ENCODE measurements at places on chromosomes 1 and 21.

DNA sequence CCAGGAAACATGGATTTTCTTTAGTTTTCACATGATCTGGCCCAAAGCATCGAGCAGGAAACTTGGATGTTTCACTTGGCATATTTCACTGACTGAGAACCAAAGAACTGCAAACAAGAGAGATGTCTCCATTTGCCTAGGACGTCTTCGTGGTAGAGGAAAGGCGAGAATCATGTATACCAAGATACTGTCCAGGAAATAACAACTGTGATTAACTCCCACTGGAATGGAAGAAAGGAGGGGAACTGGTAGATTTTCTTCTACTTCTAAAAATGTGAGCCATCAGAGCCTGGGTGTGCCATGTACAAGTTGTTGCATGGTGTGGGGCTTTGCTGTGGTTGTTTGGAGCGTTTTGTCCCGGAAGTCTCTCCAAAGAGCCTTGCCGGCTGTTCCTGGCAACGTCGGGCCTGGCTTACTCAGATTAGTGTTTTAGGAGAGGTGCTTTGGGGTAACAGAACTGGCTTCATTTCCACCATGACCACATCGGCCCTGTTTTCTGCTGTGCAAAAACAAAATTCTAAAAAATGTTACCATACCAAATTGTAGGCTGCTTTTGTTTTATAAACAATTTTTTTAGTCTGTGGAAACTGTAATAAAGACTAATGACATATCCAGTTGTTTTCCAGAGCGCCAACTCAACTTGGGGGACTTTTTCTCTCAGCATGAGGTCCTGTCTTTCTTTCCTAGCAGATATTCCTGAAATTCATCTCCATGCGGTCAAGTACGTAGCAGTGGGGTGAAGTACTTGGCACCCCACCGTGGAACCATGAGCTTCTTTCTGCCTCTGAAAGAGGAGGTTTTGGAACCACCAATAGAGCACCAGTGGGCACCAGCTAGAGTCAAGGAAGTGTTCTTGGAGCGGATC, 118.3 kb downstream of the TM2D1 start:
- DNase-seq: no peak

DNA sequence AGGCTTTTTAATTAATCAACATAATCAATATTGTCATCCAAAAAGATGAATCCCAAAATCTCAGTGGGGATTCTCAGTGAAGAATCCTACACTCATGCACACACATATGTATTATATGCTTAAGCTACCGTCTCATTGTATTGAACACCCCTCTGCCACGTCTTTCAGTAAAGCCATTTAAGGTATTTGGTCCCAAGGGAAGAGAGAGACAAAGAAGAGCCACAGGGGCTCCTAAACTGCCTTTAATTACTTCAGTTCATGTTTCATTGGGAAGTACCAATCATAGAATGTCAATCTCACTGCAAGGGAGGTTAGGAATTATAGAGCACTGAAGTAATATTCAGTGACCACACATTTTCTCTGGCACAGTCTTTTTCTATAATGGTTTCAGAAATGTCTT, 388.6 kb upstream of the NEGR1 start:
- no peak for DNase-seq

DNA sequence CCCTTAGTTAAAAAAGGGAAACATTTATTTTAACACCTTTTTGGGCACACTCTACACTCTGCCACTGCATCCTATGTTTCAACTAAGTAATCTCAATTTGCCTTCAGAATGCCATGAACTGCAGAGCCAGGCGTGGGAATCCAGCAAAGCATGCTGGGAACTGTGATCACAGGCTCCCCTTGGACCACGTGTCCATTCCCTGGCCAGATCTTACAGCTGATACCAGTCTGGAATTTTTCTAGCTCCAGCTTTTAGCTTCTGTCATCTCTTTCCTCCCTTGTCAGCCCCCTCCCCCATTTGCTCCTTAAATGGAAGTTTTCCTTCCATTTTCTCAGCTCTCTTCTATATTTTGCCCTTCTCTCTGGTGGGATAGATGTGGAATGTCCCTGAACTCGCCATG, 29.4 kb downstream of the RCSD1 start:
- no peak for DNase-seq

DNA sequence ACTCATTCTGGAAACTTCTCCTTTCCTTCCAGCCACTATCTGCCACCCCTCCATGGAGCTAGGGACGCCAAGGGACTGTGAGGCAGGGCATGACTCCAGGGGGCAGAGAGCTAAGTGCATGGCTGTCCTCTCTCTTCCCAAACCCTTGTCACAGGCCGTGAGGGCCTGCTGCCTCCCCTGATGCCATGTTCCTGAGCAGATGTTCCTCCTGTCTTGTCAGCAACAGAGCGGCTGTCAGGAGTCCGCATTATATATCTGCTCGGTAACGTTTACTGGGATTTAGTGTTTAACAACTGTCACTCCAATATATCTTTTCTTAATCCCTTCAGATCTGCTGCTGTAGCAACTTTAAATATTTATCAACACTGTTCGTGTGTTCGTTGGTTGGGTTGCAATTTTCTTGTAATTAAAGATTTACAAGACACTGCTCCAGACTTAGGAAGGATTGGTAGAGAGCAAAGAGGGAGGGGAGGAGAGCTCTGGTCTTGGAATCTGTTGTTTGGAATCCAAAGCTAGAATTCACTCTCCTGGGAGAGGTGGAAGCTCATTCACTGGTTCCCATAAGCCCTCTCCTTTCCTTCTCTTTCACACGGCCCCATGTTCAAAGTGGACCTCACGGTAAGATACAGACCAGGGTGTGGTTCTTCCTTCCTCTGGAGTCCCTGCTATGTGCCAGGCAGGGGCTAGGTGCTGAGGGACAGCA, 76.2 kb downstream of the MDM4 start:
- no peak for DNase-seq

DNA sequence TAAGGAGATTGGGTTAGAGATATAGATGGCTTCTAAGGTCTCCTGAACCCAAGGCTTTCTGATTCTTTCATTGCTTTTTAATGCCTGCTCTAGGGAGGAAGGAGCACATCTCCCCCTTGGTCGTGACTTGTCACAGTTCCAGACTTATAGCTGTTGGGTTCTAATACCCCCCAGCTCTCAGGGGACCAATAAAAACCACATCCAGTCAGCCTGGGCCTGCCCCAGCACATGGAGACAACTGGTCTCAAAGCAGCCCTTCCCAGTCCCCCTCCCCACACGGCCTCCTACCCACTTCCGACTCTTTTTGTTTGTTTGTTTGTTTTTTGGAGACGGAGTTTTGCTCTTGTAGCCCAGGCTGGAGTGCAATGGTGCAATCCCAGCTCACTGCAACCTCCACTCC, 23.3 kb downstream of the QSOX1 start:
- DNase-seq: no peak

- DNase-seq: no peak
These were observed 138.7 kb upstream of the ZNF648 start for GRCh38 chr1:182200025-182200812.

GRCh38 chr1:204128964-204129896, 22.6 kb downstream of the ETNK2 start:
- DNase-seq: peak; percentile 88

GRCh38 chr1:3652548-3653285, 401 bp downstream of the TP73 start:
- DNase-seq: no peak

GRCh38 chr1:179042087-179042486, 16.4 kb downstream of the FAM20B start:
- DNase-seq: no peak

DNA sequence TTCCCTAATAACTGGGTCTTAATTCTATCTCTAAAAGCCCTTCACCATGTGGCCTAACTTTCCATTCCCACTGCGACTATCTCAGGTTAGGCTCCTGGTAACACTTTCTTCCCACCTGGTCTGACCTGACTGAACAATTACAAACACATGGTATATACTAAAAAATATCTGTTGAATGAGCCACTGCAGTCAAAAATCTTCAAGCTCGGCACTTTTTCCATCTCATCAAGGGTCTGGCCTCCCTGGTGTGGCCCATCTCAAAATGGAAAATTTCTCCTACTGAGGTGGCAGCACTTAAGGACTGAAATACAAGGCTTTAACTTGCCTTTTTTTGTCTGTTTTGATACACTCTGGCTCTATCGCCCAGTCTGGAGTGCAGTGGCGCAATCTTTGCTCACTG, 48.3 kb downstream of the BCAR3 start:
- no peak for DNase-seq

DNA sequence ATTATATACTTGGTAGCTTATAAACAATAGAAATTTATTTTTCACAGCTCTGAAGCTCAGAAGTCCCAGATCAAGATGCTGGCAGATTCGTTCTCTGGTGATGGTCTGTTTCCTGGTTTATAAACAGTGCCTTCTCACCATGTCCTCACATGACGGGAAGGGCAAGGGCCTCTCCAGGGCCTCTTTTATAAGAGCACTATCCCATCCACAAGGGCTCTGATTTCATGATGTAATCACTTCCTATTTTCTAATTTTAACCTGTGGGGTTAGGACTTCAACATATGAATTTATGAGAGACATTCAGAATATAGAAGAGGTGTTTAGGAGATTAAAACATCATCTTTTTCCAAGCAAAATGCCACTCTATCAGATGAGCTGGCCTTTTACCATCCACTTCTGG, 32.1 kb upstream of the PLPPR4 start:
- DNase-seq: no peak

- no peak for DNase-seq
These were observed 18.0 kb downstream of the ADORA1 start for GRCh38 chr1:203145321-203146041.

DNA sequence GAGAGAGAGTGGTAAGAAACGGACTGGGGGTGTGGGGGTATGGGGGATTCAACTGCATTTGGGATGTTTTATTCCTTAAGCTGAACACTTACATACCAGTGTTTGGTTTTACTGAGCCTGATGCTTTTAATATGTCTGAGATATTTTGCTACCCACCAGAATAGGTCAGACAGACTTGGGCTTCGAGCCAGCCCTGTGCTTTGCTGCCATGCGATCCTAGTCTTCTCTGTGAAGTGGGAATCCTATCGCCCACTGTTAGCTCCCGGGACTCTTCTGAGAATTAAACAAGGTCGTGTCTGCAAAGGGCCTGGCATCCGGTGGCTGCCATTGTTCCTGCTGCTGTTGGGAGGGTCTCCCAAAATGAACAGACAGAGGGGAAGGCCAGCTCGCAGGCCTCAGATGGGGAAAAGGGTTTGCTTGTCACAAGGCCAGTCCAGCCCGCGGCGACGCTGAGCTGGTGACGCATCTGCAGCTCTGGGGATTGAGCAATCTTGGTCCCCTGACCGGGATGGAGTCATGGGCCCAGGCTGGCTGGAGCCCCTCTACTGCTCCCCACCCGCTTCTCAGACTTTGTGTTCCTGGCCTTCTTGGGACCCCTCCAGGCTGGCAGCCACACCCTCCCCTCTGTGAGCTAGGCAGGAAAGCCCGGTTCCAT, 26.9 kb upstream of the ECE1 start:
- no peak for DNase-seq

DNA sequence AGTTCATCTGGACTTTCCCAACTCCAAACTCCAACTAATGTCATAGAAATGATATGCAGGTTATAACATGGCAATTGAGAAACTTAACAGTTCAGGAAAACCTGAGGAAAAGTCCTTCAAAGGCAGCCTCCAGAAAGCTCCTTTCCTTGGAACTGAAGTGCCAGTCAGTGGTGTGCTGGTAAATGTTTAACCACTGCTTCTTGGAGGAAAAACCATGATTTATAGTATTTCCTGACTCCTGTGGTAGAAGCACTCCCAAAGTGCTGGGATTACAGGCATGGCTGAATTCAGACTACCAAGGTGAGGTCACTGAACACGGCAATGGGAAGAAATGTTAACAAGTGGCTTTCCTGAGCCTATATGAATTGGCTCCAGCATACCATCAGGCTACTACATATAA, 26.7 kb upstream of the ZNHIT6 start:
- no peak for DNase-seq

- DNase-seq: peak; percentile 18
These were observed 25.3 kb upstream of the BTG2 start for GRCh38 chr1:203280061-203280460.

- DNase-seq: no peak
These were observed 9.5 kb upstream of the ID3 start for GRCh38 chr1:23568608-23569383.

DNA sequence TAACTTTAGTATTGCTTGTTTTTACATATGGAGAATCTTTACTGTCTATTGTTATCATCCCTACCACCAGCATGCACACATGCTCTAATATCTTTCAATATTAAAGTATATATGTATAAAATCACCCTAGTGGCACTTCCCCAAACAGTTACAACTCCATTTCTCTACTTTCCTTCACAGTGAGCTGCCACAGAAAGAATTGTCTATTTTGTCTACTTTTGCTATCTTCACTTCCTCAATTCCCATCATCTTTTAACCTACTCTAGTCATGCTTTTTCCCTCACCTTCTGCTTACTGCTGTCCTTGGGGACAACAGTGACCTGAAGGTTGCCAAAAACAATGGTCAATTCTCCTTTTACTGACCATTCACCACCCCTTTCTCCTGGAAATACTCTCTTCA, 59.2 kb downstream of the VCAM1 start:
- no peak for DNase-seq

- no peak for DNase-seq
These were observed 50.7 kb downstream of the SYT14 start for GRCh38 chr1:209988706-209989105.

- DNase-seq: no peak
These were observed 50.2 kb downstream of the ALG14 start for GRCh38 chr1:95022644-95022926.

GRCh38 chr1:14952626-14953314, 200.8 kb upstream of the TMEM51 start:
- DNase-seq: no peak

DNA sequence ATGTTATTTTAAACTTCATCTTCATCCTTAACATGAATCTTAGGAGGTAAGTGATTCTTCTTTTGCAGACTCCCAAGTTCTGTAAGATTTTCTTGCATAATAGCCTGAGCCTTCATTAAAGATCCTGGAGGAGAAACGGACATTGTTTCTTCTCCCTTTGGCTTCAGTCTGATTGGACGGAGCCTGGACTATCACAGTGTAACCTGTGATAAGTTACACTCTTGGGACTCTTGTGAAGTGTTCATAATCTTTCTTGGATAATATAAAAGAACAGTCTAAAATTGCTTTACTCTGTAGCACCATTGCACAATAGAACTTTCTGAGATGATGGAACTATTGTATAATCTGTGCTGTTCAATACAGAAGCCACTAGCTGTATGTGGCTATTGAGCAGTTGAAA, 244.8 kb downstream of the DNM3 start:
- no peak for DNase-seq

GRCh38 chr1:1022302-1023009, 2.5 kb downstream of the AGRN start:
- DNase-seq: no peak

DNA sequence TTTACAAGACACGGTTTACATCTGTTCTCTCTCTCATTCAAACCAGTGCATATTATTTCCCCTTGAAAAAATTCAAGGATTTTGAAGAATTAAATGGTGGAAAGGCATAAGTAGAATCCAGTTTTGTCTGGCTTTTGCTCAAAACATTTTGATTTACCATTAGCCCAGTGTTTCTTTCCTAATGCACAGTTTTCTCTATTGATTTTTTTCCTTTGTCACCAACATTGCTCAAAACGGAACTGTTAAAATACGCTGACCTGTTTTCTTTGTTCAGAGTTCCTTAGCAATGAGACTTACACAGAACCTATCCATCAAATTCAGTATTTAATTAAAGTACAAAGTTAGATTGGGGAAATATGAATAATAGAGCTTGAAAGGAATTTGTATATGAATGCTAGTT, 162.4 kb downstream of the S1PR1 start:
- DNase-seq: no peak

- no peak for DNase-seq
These were observed 27.5 kb downstream of the KCTD3 start for GRCh38 chr1:215594640-215595039.

GRCh38 chr1:229643996-229644745, 18.1 kb downstream of the URB2 start:
- no peak for DNase-seq
